ENCODE measurements at places on chromosomes 4 and X.

DNA sequence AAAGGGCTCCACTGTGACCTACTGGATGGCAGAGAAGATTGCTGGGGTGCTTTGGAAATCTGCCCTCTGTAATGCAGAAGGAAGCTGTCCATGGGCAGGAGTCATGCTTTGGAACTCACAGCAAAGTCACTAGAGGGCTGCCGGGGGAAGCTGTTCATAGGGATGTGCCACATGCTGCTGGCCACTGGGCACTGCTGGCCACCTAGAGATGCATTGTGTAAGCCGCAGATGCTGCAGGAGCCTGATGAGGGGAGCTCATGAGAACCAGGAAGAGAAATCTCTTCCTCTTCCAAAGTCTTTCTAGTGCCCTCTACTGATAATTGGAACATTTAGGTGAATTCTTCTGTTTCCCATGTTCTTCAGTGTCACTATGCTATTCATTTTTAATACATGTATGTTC is 31.2 kb upstream of the UXT start:
- DNase-seq, result no peak

GRCh38 chr4:2800691-2801596 is 8.1 kb downstream of the SH3BP2 start:
- DNase-seq, result no peak

DNA sequence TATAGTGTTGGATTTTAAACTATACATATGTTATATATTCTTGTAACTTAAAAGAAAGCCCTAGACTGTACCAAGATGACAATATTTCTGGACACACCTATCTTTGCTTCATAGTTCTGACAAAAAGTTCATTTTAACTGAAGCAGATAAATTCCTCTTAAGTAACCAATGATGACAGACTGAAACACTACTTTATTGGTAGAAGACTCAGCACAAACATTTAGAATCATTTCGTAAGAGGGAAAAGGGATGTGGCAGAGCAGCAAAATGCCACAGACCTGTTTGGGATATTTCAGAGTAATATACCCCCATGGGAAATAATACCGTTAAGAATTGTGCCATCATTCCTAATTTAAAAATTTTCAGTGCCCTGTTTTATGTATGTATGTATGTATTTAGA is 56.2 kb downstream of the APOO start:
- DNase-seq, result no peak

GRCh38 chr4:164894702-164895101 is 17.7 kb downstream of the APELA start:
- no peak for DNase-seq

DNA sequence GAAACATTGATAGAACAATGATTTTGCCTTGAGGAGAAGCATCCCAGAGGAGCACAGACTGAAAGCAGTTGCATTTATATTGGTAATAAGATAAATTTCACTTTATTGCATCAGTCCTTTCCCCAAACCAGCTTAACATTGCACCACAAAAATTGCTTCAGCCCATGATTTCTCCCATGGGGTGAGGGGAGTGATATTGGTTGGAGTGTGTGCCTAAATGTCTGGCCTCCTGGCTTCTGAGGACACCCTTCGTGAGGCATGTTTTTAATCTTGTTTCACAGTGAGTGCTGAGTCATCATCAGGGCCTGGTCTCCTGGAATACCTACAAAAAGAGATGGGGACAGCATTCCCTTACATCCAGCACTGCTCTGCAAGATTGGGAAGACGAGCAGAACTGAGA is 487.9 kb downstream of the C4orf33 start:
- no peak for DNase-seq

DNA sequence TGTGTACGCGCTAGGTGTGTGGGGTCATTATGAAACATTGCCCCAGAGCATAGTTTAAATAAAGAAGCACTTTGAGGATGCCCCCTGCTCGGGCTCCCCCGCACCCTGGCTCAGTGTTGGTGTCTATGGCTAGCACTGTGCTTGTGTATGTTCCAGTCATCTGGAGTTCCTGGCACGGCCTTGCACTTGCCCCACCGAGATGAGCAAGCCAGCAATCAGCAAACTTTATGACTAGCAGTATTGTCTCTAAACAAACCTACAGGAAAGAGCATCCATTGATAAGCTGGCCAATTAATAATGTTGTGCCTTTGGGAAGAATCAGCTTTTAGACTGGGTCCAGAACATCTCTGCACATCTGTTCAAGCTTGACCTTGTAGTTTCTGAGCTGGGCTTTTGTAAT is 707 bp upstream of the SHROOM4 start:
- DNase-seq, result no peak

DNA sequence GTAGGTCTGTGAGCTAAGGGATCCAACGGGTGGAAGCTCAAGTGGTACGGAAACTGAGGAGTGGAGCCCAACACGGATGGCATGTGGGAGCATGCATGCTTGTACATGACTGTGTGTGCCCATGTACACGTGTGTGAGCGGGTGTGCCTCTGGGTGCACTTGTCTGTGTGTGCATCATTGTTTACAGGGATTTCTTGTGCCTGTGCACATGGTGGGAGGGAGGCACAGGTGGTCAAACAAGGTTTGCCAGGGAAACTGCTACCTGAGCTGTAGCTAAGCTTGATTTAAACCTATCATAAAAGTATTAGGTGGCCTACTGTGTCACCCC is 122.5 kb upstream of the MAMLD1 start:
- DNase-seq, result no peak

- no peak for DNase-seq
These were observed 38.1 kb upstream of the GJB1 start for GRCh38 chrX:71184803-71185495.

GRCh38 chrX:49760290-49760890 is 64.6 kb upstream of the PAGE1 start:
- DNase-seq, result no peak

DNA sequence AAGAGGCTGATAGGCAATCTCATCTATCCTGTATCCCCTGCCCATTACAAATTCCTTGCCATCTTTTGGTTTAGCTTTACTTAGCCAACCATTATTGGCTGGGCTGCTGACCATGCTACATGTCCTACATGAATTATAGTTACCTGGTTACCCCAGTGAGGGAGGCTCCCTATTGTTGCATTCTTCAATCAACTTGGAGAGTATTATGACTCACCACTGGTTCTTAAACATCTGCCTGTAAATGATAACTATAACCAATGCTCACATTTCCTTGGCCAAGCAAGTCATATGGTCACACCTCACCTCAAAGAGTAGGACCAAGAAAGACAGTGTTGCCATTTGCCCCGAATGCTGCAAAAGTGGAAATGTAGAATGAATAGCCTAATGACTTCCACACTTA is 297.6 kb downstream of the IL15 start:
- no peak for DNase-seq

GRCh38 chr4:40586729-40587128 is 42.9 kb downstream of the RBM47 start:
- DNase-seq, result no peak

GRCh38 chr4:100356172-100356571 is 161.7 kb downstream of the EMCN start:
- DNase-seq, result no peak

- DNase-seq, result no peak
These were observed 46.1 kb downstream of the TMEM150C start for GRCh38 chr4:82515705-82516104.

- no peak for DNase-seq
These were observed 355 bp downstream of the SCML1 start for GRCh38 chrX:17737710-17737985.

DNA sequence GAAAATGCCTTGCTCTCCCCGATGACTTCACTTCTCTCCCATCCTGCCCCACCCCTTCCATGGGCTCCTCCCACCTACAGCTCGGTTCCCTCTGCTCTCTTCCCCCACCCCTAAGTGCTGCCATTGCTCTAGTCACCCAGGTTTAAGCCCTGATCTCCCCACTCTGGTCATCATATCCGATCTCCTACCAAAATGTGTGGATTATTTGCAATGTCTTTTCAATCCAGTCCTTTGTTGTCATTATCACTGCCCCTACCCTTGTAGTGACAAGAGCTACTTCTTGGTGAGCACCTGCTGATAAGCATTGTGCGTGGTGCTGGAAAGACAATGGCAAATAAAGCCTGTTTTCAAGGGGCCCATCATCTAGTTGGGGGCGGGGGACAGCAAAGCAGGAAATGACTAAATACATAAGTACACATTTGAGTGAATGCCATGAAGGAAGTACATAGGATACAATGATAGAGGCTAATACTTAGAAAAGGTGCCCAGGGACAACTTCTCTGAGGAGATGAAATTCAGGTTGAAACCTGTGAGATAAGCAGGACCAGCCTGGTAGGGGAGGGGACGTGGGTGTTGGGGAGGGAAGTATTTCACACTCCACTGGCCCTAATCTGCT is 63.8 kb downstream of the DLG3 start:
- DNase-seq, result no peak

DNA sequence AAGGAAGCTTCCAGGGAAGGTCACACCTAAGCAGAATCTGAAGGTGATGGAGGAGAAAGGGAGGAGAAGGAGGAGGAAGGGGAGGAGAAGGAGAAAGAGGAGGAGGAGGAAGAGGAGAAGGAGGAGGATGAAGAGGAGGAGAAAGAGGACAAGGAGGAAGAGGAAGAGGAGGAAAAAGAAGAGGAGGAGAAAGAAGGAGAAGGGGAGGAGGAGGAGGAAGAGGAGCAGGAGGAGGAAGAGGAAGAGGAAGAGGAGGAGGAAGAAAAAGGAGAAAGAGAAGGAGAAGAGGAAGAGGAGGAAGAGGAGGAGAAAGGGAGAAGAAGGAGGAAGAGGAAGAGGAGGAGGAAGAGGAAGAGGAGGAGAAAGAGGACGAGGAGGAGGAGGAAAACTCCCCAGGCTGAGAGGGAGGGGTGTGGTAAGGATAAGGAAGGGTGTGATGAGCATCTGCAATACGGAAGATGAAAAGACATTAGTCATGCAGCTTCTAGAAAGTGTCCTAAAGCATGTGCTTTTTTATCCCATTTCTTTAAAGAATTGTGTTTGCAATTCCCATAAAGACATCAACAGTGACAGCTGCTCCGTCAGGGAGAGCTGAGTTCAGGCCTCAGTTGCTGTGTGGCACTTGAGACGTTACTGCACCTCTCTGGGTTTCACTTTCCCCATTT is 41.1 kb downstream of the CRMP1 start:
- DNase-seq, result no peak

DNA sequence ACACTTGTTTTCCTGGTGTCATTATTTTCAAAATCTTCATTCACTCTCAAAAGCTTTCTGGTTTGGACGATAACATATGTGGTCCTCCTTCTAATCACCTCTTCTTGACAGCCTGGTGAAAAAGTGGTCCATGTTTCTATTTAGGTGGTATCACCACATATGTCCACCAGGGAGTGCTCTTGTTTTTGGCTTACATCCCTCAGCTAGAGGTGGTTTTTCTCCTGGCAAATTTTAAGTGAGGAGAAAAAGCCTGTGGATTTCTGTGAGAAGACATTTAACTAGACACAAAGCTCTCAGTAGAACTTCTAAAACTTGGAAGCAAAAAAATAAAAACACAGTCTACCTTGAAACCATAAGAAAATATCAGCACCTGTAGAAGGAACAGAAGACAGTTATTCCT is 58.0 kb upstream of the FRMPD4 start:
- no peak for DNase-seq

DNA sequence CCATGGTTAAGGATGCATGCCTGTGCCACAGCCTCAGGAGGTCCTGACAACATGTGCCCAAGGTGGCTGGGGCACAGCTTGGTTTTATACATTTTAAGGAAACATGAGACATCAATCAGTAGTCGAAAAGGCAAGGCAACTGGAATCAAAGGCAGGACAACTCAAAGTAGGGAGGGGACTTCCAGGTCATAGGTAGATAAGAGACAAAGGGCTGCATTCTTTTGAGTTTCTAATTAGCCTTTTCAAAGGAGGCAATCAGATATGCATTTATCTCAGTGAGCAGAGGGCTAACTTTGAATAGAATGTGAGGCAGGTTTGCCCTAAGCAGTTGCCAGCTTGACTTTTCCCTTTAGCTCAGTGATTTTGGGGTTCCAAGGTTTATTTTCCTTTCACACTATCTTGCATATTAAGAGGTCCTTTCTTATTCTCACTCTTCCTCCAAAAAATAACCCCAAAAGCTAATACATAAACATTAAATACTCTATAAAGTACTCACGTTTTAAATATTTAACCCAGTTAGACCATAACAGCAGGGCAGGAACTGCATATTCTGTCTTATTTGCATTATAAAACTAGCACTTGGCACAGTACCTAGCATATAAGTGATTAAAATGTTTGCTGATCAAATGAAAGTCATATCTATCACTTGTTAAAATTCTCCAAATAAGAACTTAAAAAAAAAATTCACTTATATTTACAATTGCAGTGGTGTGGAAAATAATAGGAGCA is 36.3 kb upstream of the UGT8 start:
- no peak for DNase-seq

DNA sequence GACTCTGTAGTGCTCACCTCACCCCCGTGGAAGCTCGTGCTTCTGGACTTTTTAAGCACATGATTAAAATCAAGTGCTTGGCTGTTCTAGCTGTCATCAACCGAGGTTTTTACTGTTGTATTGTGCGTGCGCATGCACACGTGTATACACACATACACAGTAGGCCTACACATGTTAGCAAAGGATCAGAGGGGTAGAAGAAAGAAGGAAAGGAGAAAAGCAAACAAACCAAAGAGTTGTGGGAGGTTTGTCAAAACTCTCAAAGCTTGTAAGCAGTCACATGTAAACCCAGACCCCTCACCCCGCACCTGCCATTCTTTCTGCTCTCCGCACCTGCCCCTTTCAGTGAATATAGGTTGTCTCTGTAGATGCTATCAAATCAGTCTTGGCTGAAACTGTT is 311.8 kb downstream of the HS3ST1 start:
- DNase-seq, result no peak

DNA sequence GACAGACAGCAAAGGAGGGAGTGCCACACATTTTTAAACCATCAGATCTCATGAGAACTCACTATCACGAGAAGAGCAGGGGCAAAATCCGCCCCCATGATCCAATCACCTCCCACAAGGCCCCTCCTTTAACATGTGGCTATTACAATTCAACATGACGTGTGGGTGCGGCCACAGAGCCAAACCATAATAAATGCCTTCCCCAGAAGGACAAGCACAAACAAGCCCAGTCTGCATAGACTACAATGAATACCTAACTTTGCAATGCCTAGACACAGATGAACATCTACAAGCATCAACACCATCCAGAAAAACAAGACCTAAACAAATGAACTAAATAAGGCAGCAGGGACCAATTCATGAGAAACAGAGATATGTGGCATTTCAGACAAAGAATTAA is 12.3 kb downstream of the ETDA start:
- DNase-seq, result no peak

DNA sequence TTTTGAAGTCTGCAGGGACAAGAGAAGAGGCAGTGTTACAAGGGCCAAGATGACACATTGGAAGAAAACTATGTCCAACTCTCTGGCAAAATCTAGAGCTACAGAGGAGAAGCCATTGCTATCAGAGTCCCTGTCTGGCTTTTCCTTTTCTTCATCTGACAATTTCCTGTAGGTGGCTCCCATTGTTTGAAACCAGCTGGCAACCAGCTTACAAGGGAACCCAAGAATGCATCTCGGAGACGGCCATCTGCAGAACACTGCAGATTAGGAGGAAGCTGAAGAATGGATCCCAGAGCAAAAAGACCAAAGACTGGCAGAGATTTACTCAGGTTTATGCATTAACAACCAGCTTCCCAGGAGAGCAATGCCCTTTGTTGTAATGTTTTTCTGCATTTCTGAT is 216.2 kb upstream of the CTSO start:
- DNase-seq, result no peak

GRCh38 chr4:76024065-76024464 is 768 bp upstream of the CXCL10 start:
- no peak for DNase-seq

- DNase-seq, result no peak
These were observed 12.8 kb upstream of the TSPAN7 start for GRCh38 chrX:38548508-38548907.
